ENCODE measurements at places on chromosomes 16 and 17.

GRCh38 chr16:27344721-27345120 lies 30.9 kb downstream of the IL4R start:
- no peak for DNase-seq

GRCh38 chr17:45688353-45688752 lies 95.8 kb upstream of the CRHR1 start:
- DNase-seq, result no peak

GRCh38 chr16:85250609-85251223 lies 138.4 kb upstream of the CIBAR2 start:
- no peak for DNase-seq

DNA sequence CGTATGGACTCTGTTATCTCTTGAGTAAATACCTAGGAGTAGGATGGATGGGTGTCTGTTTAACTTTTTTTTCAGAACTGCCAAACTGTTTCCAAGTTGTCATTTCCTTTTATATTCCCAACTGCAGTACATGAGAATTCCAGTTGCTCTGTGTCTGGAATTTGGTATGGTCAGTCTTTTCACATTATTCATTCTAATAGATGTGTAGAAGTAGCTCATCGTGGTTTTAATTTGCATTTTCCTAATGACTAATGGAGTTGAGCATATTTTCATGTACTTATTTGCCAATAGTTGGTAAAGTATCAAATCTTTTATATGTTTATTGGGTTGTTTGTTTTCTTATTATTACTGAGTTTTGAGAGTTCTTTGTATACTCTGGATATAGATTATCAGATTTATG lies 27.0 kb downstream of the MRTFB start:
- DNase-seq, result no peak

- no peak for DNase-seq
These were observed 2.7 kb downstream of the CFAP20 start for GRCh38 chr16:58126451-58126961.

All from HEK293T (cell line).